ENCODE measurements at places on chromosomes 5 and 9.

DNA sequence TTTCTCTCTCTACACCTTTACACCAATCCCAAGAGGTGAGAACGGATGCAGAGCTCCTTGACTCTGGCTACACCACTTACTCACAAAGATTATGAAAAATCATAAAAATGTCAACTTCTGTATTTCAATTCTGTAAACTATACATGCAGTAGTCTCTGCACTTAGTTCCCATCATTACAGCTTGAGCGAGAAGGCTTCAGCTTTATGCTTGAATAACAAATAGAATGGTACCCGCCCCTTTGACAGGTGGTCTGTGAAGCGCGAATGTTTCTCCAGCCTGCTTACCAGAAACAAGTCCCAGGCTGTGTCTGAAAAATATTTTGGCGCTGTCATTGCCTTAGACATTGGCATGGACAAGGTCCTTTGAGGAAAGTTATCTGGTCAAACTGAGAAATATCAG, 562.4 kb upstream of the CLINT1 start:
- DNase-seq: no peak

DNA sequence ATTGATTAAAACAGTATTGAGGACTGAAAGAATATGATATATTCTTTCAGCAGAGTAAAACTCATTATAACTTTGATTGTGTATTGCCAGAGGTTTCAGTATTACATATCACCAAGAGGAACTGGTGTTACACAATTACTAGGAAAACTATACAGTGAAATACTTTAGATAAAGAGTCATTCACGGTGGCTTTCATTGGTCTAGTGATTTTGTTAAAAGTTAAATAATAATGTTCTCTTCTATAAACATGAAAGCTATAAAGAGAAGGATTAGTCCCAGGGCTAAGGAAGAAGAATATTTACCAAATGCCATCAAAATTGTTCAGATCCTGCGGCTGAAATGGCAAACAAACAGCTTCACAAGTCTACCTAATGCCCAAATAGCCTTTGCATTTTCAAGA, 306.2 kb downstream of the SEMA5A start:
- DNase-seq: no peak

DNA sequence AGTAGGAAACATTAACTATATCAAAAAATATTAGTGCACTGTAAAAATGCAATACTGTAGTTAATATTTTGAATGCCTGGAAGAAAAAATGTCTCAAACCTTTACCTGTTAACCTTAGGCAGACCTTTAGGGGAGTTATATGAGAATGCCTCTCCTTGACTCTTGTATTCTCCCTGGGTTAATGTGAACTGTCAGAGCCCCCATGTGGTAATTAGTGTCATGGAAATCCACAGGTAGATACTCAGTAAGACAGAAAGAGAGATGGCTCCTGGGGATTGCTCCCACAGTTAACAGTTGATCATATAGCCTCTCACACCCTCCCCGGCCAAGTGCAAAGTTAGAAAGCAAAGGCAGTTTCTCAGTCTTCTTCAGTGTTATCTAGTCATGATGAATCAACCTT, 742.8 kb downstream of the NR2F1-AS1 start:
- no peak for DNase-seq

GRCh38 chr9:36318212-36318802, 60.1 kb upstream of the GNE start:
- no peak for DNase-seq

DNA sequence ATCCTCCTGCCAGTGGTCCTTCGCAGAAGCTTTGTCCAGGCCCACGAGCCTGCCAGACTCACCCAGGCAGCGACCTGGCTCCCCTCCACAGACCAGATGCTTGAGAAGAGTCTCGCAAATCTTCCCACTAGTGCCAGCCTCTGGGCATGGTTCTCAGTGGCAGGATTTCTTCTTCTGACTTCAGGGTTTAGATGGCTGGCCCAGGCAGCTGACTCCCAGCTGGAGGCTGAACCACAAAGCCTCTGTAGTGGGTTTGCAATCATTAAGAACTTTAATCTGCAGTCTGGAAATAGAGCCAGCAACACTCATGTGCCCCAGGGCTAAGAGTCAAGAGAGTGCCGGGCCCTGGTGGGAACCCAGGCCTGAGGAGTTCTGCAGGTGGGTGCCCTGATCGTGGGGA, 90.6 kb upstream of the ICE1 start:
- DNase-seq: no peak

- DNase-seq: no peak
These were observed 248.1 kb downstream of the CETN3 start for GRCh38 chr5:90161414-90161813.

Data from activated CD4-positive, alpha-beta T cell treated with anti-CD3 and anti-CD28 coated beads for 24 hours (primary cell).